Daoy (cell line): ENCODE measurements at places on chromosomes 3 and 15. TPM values are rescaled to one million over a fixed set of nuclear protein-coding genes. Genes with fewer than 3 reads are reported as not detected.

The NME9 gene
- not detected in 2 replicates for total RNA-seq

The GPR27 gene
- 2.5 and 5.0 TPM in 2 replicates for total RNA-seq

The TMEM89 gene
- not detected in 2 replicates for total RNA-seq

The CIB2 gene
- 2.0 and 6.7 TPM in 2 replicates for total RNA-seq

The EPHA3 gene
- total RNA-seq = not detected in 2 replicates

The CD276 gene
- total RNA-seq = 24.6 and 24.7 TPM in 2 replicates

The PCOLCE2 gene
- 13.8 and 27.8 TPM in 2 replicates for total RNA-seq
